Foreskin keratinocyte (primary cell): ENCODE measurements at places on chromosomes 16 and 17.

GRCh38 chr17:29149431-29150064 is 30.6 kb downstream of the MYO18A start:
- peak; percentile 84 for DNase-seq

GRCh38 chr17:82534401-82534812 is 14.9 kb downstream of the FOXK2 start:
- DNase-seq = no peak

DNA sequence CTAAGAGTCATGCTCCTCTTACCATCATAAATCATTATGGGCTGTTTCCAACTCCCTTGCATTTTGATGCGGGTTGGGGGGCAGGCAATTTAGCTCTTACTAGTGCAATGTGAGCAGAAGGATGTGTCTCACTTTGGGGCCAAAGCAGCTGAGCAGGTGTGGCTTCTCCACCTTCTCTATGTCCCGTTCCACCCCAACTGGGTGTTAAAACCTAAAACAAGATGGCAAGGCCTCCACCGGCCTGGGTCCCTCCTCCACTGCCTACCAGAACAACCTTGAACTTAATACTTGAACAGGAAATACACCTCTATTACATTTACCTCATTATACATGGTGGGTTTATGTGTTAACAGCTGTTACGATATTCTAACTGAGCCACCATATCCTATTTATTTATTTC is 52.8 kb downstream of the TOX3 start:
- no peak for DNase-seq

- peak; percentile 63 for DNase-seq
Observed at GRCh38 chr16:87165151-87165550, 152.0 kb downstream of the C16orf95 start.

GRCh38 chr16:66008136-66008535 is 358.4 kb upstream of the CDH5 start:
- no peak for DNase-seq

DNA sequence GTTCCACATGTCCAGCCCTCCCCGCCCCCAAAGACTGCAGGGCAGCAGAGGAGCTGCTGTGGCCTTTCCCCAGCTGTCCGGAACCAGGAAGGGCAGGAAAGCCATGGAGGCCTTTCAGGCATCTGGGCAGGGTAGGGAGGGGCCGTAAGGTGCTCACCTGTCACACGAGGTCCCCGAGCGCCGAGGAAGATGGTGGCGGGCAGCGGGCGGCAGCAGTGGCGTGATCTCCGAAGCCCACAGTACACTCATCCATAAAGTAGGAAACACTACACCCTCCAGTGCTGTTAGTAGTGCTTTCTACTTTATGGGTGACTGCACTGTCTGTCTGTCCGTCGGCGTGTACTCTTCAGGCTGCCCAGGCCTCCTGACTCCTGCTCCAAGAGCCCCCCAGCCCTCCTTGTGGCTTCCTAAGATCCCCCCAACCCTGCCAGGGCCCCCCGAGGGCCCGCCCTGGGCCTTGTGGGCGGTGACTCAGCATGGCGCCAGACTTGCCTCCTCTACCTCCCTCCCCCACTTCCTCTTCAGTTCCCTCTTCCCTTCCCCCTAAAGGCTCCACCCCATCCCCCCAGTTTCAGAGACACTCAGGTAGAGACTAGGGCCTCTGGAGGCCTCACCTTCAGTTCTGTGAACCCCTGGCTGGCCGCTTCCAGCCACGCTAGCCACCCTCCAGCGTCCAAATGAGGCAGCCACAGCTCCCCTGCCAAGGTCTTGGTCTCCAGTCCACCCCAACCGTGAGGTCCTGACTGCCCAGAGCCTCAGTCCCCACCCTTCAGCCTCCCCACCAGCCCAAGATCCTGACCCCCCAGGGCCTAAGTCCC is 2.6 kb upstream of the TSPOAP1 start:
- DNase-seq = no peak

GRCh38 chr16:54286366-54287130 is at the start of gene IRX3:
Gene IRX3, minus strand, starts transcription at chr16:54286787. Its CDS starts 737 bp downstream, at chr16:54286050.
- DNase-seq = peak; percentile 77

GRCh38 chr16:84924331-84925091 is 86.8 kb downstream of the ZDHHC7 start:
- no peak for DNase-seq

GRCh38 chr16:60727851-60728250 is 1308.4 kb downstream of the CDH8 start:
- DNase-seq = no peak

GRCh38 chr17:53819956-53820355 is 2.8 kb upstream of the KIF2B start:
- DNase-seq = no peak

GRCh38 chr17:49899191-49899485 is 51.3 kb upstream of the TAC4 start:
- DNase-seq = no peak

GRCh38 chr17:67879662-67880061 is 54.4 kb downstream of the BPTF start:
- DNase-seq = no peak

DNA sequence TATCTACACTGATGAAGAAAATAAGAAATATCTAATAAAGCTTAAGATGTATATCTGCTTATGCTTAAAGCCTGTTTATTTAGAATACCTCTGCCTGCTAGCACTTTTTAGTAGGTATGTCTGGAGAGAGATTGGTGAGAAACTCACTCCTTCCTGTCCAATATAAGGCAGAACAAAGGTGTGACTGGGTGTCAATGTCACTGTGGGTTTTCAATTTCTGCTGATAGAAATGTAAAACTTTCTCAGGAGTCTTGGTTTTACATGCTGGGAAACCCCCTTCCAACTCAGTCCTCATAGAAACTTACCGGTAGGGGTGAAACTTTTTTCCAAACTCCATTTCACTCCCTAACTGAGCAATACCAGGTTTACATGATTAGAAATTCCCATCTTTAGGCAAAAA is 17.8 kb upstream of the MPHOSPH6 start:
- no peak for DNase-seq

GRCh38 chr17:59439262-59439661 is 107.8 kb downstream of the YPEL2 start:
- no peak for DNase-seq

DNA sequence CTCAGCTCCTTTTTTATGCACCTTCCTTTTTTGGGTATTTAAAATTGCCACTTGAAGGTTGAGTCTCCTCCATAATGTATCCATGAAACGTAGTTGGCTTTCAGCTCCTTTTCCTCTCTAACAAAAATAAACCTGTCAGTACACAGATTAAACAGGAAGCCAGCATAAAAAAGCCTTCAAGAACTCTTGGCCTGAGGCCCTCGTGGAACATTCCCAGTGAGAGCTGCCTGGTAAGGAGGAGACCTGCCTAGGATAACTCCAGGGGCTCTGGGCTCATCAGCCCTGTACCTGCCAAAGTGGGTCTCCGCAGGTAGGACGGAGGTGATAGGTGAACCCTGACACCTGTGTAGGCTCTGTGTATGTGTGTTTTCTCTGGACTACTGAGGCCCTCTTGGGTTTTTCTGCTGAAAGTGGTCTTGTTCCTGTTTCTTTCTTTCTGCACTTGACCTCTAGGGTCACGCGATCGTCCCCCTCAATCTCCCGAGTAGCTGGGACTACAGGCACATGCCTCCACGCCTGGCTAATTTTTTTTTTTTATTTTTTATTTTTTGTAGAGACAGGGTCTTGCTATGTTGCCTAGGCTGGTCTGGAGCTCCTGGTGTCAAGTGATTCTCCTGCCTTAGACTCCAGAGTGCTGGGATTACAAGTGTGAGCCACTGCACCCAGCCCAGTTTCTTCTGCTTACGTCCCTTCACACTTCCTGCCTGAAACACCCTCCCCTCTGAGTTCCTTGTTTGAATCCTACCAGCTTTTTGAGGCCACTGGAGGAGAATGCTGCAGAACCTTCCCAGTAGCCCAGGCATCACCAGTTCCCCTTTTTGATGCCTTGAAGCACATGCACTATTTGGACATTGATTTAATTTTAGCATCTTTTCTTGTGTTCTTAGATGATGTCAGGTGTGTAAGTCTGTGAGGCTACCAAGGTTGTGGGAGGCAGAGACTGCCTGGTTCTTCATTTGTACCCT is 9.8 kb downstream of the PGS1 start:
- DNase-seq = no peak

DNA sequence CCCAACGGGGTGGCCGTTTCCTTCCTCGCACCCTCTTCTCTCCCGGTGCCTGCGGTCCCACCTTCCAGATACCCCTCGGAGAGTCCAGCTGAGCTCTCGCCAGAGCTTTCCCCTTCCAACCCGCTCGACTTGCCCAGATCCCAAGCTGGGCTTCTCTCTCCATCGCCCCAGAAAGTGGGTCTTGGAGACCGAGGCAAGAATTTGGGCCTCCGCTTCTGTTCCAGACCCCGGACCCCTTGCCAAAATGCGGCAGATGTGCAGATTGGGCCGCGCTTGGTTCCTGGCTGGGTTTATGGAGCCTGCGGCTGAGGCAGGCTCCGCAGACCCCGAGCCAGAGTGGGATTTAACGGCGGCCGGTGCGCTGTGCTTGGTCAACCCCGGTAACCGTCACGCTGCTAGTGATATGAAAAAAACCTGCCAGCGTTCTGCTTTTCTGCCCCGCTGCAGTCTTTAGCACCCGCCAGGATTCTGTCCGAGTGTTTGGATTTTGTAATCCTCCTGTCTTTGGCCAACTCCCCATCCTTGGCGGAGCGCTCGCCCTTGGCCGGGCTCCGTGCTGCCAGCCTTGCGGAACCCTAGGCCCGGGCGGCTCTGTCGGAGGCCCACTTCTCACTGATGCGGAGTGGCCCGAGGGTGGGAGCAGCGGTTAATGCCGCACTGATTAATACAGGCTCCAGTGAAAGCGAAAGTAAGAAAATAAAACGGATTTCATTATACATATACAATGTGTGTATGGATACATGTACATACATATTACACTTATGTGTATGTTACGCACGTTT is 754 bp upstream of the SLFN11 start:
- DNase-seq = no peak

DNA sequence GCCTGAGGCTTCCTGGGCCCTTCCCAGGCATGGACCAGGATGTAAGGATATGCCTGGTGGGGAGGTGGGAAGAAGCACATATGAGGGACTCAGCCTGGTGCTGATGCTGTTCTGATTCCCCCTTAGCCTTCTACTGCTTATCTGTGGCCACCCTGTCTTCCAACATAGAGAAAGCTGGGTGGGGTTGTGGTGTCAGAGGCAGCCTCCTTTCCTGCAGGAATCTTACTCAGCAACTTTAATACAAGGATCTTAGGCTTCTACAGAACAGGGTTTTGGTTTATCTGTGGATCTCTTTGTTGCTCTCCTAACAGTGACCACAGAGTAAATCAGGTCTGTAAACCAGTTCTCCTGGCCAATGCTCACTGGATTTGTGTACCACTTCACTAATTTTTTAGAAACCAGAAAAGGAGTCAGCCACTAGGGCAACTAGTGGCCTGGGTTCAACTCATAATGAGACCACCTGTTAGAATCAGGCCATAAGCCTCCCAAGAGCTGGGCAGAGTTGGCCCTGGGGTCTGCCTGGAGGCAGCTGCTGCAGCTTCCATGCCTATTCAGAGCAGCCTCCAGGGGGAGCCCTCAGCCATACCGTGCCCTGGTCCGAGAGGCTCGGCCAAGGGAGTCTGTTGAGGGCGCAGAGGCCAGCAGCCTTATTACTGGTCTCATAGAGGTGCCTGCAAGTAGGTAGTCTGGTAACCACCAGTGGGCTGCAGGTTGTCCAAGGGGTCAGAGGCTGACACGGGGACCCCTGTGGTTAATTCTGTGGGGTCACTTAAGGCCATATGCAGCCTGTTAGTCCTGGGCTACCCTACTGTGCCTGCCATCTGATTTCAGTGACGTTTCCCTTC is 7.1 kb downstream of the HAS3 start:
- DNase-seq = no peak

DNA sequence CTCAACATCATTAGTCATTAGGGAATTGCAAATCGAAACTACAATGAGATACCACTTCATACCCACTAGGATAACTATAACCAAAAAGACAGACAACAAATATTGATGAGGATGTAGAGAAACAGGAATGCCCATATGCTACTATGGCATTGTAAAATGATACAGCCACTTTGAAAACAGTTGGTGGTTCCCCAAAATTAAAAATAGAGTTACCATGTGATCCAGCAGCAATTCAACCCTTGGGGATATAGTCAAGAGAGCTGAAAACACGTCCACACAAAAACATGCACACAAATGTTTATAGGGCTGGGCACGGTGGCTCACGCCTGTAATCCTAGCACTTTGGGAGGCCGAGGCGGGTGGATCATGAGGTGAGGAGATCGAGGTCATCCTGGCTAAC is 10.0 kb upstream of the PECAM1 start:
- DNase-seq = no peak

- peak; percentile 36 for DNase-seq
Observed at GRCh38 chr17:66945147-66945835, 19.2 kb upstream of the CACNG4 start.

DNA sequence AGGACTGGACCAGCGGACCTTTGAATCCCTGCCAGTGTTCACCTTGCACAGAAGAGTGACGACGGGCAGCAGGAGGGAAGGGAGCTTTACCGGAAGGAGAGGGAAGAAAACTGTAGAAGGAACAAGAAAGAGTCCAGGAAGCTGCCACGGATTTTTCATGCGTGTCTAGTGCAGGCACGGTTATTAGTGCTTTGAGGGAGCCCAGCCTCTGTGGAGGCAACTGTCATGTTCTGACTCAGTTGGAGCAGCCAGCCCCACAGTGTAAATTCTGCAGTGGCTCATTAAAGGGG is 6.5 kb upstream of the HOXB13 start:
- no peak for DNase-seq

- DNase-seq = no peak
Observed at GRCh38 chr17:77694391-77695363, 263.8 kb upstream of the TNRC6C start.

GRCh38 chr17:63431939-63432804 is 13.9 kb downstream of the CYB561 start:
- no peak for DNase-seq

- DNase-seq = no peak
Observed at GRCh38 chr17:44959821-44960531, 8.1 kb downstream of the C1QL1 start.

- no peak for DNase-seq
Observed at GRCh38 chr16:55711959-55712876, 56.4 kb downstream of the SLC6A2 start.

GRCh38 chr16:25707982-25708583 is 16.3 kb downstream of the HS3ST4 start:
- no peak for DNase-seq

DNA sequence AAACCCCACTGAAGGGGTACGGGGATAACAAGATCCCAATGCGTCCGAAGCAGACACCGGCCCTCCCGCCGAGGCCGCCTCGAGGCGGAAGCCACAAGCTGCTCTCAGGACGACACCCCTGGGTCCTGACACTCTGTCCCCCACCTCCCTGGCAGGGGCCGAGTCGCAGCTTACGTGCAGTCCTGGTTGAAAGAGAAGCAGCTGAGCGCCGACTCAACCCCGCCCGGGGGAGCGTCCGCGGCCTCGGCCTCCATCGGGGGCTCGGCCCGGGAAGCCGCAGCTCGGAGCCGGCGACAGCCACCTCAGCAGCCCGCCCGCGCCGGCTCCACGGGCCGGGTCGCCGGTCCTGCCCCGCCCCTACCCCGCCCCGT is at the start of gene WIPI1:
Gene WIPI1, minus strand, starts transcription at position 329 of the 371 bp plus-strand sequence. Its CDS starts 75 bp downstream, at position 254.
- DNase-seq = no peak

GRCh38 chr16:4407543-4408322 is 8.7 kb downstream of the CORO7 start:
- DNase-seq = no peak

GRCh38 chr17:81459224-81459623 is 53.4 kb downstream of the ACTG1 start:
- no peak for DNase-seq
